ENCODE measurements at places on chromosomes 12 and 14. TPM values are rescaled to one million over a fixed set of nuclear protein-coding genes. Genes with fewer than 3 reads are reported as not detected.

The TBX5 gene
- total RNA-seq = 7.2 TPM

The ADAM20 gene
- 1.4 TPM for total RNA-seq

The PROX2 gene
- total RNA-seq = not detected

The KCNC2 gene
- total RNA-seq = not detected

The RNASE2 gene
- not detected for total RNA-seq

The NCKAP5L gene
- 40.3 TPM for total RNA-seq

The APOLD1 gene
- 8.4 TPM for total RNA-seq

The PRB2 gene
- not detected for total RNA-seq

The CPM gene
- total RNA-seq = 7.3 TPM

The MYL2 gene
- total RNA-seq = not detected
